MCF 10A (cell line): ENCODE measurements at places on chromosomes 2 and 18. TPM values are rescaled to one million over a fixed set of nuclear protein-coding genes. Genes with fewer than 3 reads are reported as not detected.

- H3K27me3 ChIP-seq = no peaks in the 10 kb centered on the region
- DNase-seq = peak; percentile 73
- H3K27ac ChIP-seq = no peak overlapping the region
- peaks cover 10% of the 10 kb centered on the region for H3K4me1 ChIP-seq
- H3K36me3 ChIP-seq = peaks cover 10% of the 10 kb centered on the region
Observed at GRCh38 chr18:32257084-32257785, 67.4 kb downstream of the MEP1B start.

DNA sequence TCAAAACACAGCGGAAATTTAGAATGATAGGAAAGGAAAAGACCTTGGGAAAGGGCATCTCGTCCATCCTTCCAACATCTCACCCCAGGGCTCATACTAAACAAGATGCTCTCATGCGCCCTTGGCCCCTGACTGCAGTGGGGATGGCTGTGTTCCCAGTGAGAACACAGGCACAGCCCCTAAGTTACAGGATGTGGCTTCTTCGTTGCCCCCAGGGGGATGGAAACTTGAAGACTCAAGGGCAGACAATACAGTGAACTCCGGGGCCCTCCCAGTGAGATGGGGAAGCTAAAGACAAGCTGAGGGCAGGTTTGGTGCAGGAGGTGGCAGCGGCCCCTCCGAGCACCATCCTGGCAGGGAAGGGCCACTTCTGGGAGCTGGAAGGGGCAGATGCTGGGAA is 139.7 kb downstream of the INO80D start:
- H3K27ac ChIP-seq = no peak overlapping the region
- H3K4me1 ChIP-seq = peaks cover 14% of the 10 kb centered on the region
- no peak overlapping the region for H3K4me3 ChIP-seq
- H3K27me3 ChIP-seq = no peaks in the 10 kb centered on the region
- DNase-seq = no peak

DNA sequence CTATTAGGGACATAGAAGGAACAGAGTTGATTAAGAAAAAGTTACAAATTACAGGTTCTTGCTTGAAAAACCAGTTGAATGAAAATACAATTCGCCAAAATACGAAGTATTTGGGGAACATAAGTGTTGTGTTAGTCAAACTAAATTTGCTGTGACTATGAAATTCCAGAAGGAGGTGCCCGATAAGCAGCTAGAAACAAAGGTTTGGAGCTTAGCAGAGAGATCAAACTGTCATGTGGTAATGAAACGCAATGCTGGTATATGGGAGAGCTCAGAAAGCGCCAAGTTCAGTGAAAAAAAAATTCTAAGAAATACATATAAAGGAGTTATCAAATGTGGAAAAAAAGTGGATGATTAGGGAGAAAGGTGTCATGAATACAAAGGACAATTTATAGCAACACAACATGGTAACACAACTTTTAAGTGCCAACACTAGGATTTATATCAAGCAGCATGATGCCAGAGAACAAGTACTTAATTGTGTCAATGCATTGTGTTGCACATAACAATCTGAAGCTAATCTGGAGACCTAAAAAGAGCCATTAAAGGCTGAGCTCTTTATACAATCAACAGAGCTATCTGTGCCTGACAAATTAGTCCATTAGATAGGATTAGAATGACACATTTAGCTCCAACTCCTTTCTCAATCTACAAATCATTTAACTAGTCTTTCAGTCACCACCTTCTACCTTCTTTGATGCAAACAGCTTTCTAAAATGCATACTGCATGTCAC is 31.2 kb downstream of the SMAD2 start:
- no peak for DNase-seq
- H3K27me3 ChIP-seq = no peaks in the 10 kb centered on the region
- peaks cover 5% of the 10 kb centered on the region for H3K36me3 ChIP-seq
- H3K4me3 ChIP-seq = no peak overlapping the region

DNA sequence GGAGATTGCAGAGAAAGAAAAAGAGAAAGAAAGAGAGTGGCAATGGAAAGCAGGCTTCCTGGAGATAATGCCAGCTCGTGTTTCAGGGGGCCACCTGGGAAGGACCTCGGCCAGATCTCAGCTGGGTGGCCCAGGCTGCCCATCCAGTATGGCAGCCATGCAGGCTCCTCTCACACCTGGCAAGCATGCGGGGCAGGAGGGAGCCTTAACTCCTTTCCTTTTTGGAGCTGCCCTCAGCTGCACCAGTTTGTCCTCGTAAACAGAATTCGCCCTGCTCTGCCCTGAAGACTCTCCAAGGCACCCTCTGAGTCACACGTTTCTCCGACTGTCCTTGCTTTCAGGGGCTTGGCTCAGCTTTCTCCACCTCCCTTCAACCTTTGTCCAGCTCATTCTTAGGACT is 59.5 kb upstream of the IGFBP5 start:
- H3K4me1 ChIP-seq = no peaks in the 10 kb centered on the region
- no peak overlapping the region for H3K27ac ChIP-seq
- no peak for DNase-seq
- H3K27me3 ChIP-seq = peaks cover 38% of the 10 kb centered on the region
- H3K36me3 ChIP-seq = no peaks in the 10 kb centered on the region
- H3K4me3 ChIP-seq = no peak overlapping the region

The AMER3 gene
- total RNA-seq = not detected in 2 replicates

The ASXL3 gene
- not detected in 2 replicates for total RNA-seq

- no peak overlapping the region for H3K4me3 ChIP-seq
- peaks cover 15% of the 10 kb centered on the region for H3K4me1 ChIP-seq
- H3K27ac ChIP-seq = no peak overlapping the region
- DNase-seq = peak; percentile 84
Observed at GRCh38 chr2:133844214-133844892, 276.1 kb upstream of the NCKAP5 start.

- no peaks in the 10 kb centered on the region for H3K4me1 ChIP-seq
- H3K4me3 ChIP-seq = no peak overlapping the region
- peak; percentile 22 for DNase-seq
- H3K36me3 ChIP-seq = no peaks in the 10 kb centered on the region
- no peaks in the 10 kb centered on the region for H3K27me3 ChIP-seq
Observed at GRCh38 chr18:44973282-44973681, 292.6 kb downstream of the SETBP1 start.

The SALL3 gene
- total RNA-seq = not detected in 2 replicates

The ERBB4 gene
- not detected in 2 replicates for total RNA-seq

The MRPS5 gene
- 61.0 and 74.2 TPM in 2 replicates for total RNA-seq
